ENCODE measurements at places on chromosomes 12 and 14. TPM values are rescaled to one million over a fixed set of nuclear protein-coding genes. Genes with fewer than 3 reads are reported as not detected.

PPM1A gene
- total RNA-seq, result 12.0 TPM

FAM181A gene
- not detected for total RNA-seq

ACVRL1 gene
- 107 TPM for total RNA-seq

NXPH4 gene
- total RNA-seq, result 23.3 TPM

C12orf54 gene
- total RNA-seq, result not detected

KCNC2 gene
- not detected for total RNA-seq

SLC17A8 gene
- total RNA-seq, result not detected

BRMS1L gene
- 1.8 TPM for total RNA-seq

MYH6 gene
- not detected for total RNA-seq

ADAMTS20 gene
- total RNA-seq, result not detected

MCRS1 gene
- total RNA-seq, result 59.5 TPM

GARIN6 gene
- not detected for total RNA-seq

CIDEB gene
- total RNA-seq, result 0.18 TPM

CAPS2 gene
- 0.16 TPM for total RNA-seq

CPM gene
- total RNA-seq, result 9.4 TPM

PIWIL1 gene
- total RNA-seq, result not detected

LALBA gene
- not detected for total RNA-seq

CCNB1IP1 gene
- total RNA-seq, result 34.8 TPM

ARMH4 gene
- total RNA-seq, result 2.1 TPM

DHH gene
- total RNA-seq, result not detected

PTHLH gene
- not detected for total RNA-seq

EGLN3 gene
- 17.7 TPM for total RNA-seq

CDK2 gene
- 16.8 TPM for total RNA-seq

RFX4 gene
- not detected for total RNA-seq

PHC1 gene
- total RNA-seq, result 15.2 TPM

SLC25A47 gene
- total RNA-seq, result not detected

BEST3 gene
- not detected for total RNA-seq

BMP4 gene
- total RNA-seq, result 55.4 TPM

KCNH3 gene
- total RNA-seq, result 0.54 TPM

KCNJ8 gene
- 0.16 TPM for total RNA-seq

RNASE11 gene
- not detected for total RNA-seq

LIN7A gene
- 12.1 TPM for total RNA-seq

TAS2R46 gene
- total RNA-seq, result 0.72 TPM

OR4E2 gene
- not detected for total RNA-seq

SLC5A8 gene
- total RNA-seq, result not detected

TAS2R42 gene
- not detected for total RNA-seq

AICDA gene
- not detected for total RNA-seq

TOMM20L gene
- total RNA-seq, result not detected

KERA gene
- total RNA-seq, result not detected

KRT4 gene
- not detected for total RNA-seq

TRAF3 gene
- total RNA-seq, result 27.1 TPM

HCFC2 gene
- 12.8 TPM for total RNA-seq

TMTC1 gene
- total RNA-seq, result 114 TPM

ASB2 gene
- not detected for total RNA-seq

DNAH10 gene
- total RNA-seq, result under 0.01 TPM

KRT79 gene
- not detected for total RNA-seq

RNASE2 gene
- not detected for total RNA-seq

RD3L gene
- total RNA-seq, result not detected

RAD9B gene
- not detected for total RNA-seq
